ENCODE measurements at places on chromosomes 5 and 9.

GRCh38 chr9:75775966-75776691, 114.3 kb upstream of the PCSK5 start:
- DNase-seq, result no peak

DNA sequence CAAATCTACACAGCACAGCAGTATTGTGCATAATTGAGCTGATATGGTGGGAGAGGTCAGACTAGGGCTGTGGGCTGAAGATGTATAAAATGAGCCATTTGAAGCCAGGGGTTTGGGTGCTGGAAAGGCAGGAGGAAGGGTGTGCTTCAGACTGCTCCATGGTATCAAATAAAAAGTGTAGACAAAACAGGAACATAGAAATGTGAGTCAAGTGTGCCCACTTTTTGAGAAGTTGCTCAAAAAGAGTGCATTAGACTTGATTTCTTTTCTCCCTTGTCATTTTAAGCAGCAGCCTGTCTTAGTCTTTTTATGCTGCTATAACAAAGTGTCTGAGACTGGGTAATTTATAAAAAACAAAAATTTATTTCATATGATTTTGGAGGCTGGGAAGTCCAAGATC, 55.8 kb upstream of the ZFAND5 start:
- no peak for DNase-seq

DNA sequence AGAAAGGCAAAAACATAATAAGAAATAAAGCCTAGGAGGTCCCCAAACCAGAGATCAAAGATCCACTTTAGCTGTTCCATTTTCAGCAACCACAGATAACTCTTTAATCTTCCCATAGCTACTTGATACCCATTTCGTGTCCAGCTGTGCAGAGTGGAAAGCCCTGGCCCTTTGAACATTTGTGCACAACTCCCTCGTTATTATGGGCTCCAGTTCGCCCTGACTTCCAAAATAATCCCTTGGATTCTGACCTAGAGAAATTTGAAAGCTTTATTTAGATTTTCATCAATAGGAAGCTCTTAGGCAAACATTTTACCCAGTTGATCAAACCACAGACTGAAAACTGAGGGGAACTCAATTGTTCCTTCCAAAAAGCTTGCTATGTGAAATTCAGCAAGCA, 4.8 kb downstream of the MYOT start:
- no peak for DNase-seq

GRCh38 chr5:172140120-172140519, 47.9 kb downstream of the STK10 start:
- DNase-seq, result no peak

DNA sequence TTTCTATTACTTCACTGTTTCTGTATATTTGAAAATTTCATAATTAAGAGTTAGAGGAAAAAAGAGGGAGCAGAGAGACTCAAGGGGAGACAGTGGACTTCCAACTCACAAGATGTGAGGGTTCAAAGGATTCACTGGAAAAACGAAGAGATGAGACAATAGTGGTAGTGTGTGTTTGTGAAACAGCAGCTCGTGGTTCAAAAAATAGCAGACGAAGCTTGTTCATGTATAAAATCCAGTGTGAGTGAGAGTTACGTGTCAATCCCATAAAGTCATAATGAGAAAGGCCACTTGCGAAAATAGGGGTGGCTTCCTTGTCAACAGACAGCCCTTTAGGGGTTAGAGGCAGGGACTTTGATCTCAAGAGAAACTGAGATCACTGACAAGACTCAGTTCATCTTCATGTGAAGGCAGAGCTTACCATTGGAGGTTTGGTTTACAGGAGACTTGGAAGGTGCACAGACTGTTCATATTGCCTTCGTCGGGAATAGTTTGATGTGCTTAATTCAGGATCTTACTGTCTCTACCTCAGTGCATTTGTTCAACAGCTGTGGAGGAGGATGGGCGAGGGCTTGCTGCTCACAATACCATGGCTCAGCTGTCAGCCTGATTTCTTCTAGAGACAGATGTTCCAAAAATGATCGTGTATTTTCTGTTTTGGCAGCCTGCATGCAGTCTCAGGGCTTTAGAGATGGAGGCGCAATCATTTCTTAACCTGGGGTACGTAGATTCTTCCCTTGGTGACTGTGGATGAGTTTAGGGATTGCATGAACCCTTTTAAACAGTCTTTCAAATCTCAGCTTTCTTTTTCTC, 105.7 kb upstream of the KLF9 start:
- no peak for DNase-seq

- DNase-seq, result no peak
Measured at GRCh38 chr5:171309276-171310211, 496 bp downstream of the TLX3 start.

- no peak for DNase-seq
Measured at GRCh38 chr5:125202871-125203438, 456.5 kb upstream of the ZNF608 start.

DNA sequence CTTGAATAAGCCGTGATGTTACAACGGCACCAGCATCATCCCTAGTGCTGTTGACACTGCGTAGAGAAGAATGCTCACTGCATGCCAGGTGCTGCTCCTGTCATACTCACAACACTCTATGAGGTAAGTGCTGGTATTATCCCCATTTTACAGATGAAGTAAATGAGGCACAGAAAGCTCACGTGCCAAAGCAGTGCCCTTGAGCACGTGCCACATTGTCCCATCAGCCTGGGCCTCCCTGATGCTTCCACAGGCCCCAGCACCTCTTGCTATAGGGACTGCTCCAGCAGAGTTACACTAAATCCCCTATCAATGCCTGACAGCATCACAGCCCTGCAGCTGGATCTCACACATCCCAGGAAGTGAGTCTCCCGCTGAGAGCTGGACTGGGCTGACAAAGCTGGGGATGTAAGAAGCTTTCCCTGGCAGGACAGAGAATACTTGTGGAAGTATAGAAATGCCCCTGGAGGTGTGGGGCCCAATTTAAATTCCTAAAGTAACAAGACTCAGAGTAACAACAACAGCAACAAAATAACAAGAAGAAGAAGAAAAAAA, 216.1 kb downstream of the FSTL4 start:
- DNase-seq, result no peak

DNA sequence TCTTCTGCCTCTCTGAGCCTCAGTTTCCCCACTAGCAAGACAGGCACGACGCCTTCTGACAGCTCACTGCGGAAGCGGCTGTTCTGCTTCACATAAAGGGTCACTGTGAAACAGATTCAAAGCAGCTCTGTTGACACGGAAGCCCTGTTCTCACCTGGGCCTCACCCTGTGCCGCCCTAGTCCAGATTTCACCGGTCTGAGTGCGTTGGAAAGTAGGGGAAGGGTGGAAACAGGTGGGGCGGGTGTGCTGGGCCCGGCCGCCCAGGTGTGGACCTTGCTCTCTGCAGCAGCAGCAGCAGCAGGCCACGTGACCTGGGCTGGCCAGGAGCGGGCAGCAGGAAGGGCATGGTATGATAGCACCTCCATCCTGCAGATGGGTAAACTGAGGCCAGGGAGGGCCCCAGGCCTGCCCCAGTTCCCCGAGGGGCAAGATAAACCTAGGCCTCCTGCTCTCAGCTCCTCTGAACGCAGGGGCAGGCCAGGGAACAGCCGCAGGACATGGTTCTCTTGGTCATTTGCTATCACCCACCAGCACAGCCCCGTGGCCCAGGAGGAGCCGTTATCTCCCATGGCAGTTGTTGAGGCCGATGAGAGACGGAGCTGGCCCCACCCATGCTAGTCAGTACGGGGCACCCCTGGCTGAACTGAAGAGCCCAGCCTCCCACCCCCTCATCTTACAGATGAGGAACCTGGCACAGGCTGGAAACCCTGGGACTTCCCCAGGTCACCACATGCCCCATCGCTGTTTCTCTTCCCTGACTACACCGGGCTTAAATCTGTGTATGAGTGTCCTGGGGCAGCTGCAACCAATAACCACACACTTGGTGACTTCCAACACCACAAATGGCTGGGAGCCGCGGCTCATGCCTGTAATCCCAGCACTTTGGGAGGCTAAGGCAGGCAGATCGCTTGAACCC, 12.1 kb downstream of the PTGES2 start:
- no peak for DNase-seq

- DNase-seq, result no peak
Measured at GRCh38 chr9:15867334-15867733, 314.5 kb downstream of the CCDC171 start.

GRCh38 chr5:172411484-172412072, 42.7 kb downstream of the SH3PXD2B start:
- no peak for DNase-seq

All from T-helper 2 cell (primary cell).